ENCODE measurements at places on chromosomes 5 and 9.

- DNase-seq = peak; percentile 43
Observed at GRCh38 chr9:90142580-90142979, 500.0 kb downstream of the DIRAS2 start.

DNA sequence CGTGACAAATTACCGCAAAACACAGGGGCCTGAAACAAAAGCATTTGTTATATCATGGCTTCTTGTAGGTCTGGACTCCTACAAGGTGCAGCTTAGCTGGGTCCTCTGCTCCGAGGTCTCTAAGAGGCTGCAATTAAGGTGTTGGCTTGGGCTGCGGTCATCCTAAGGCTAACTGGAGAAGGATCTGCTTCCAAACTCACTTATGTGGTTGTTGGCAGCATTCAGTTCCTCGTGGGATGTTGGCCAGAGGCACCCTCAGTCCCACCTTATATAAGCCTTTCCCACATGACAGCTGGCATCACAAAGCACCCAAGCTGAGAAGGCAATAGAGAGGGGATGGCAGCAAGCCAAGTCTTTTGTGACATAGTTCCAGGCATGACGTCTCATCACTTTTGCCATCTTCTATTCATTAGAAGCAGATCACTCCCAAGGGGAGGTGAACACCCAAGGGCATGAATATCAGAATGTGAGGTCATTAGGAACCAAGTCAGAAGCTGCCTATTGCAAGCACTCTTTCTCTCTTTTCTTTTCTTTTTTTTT lies 47.9 kb upstream of the ZBTB43 start:
- no peak for DNase-seq

GRCh38 chr9:33943389-33943788 lies 105.3 kb downstream of the UBAP2 start:
- no peak for DNase-seq

DNA sequence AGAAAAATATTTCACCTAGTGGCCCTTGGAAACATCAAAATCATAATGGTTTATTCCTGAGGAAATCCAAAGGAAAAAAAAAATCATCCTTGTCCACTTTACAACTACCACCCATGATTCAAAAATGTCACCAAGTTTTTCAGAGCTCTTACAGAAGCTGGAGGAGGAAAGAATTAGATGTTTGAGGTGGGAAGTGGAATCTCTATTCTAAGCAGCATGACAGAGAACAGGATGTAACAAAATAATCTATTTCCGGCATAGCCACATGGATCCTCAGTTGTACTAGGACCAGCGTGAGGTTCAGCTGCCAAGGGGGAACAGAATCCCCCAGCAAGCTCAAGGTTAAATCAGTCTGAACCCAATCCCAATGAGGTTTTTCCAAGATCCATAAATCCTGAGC lies 40.2 kb downstream of the FBXW11 start:
- DNase-seq = no peak

DNA sequence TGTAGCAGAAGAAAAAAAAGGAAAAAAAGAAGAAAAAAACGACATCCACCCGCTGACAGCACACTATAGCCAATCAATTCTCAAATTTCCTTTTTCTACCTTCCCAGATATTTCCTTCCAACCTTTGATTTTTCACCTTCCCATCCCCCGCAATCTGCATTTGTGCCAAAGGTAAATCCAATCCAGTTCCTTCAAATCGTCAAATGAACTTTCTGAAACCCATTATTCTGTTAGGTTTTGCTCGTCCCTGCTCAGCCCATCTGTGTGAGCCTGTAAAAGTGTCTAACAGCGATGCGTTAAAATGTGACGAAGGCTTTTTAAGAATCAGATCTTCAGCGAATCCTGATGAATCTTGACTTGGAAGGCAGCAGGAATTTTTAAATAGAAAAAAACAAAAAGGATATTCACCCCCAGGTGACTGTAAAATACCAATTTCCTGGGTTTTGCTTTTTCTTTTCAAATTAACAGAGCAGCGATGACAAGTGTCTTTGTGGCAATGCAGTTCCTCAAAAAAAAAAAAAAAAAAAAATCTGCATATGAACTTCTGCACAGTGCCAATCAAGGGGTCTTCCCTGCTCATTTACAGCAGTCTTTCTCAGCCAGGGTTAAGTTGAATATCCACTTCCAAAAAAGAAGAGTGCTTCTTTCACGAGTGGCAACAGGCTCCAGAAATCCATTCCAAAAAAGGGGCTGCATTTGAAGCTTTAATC lies 367 bp upstream of the SHC3 start:
- no peak for DNase-seq

GRCh38 chr9:6368831-6369230 lies 40.7 kb downstream of the TPD52L3 start:
- DNase-seq = no peak
